ENCODE measurements at places on chromosomes 5 and 9. TPM values are rescaled to one million over a fixed set of nuclear protein-coding genes. Genes with fewer than 3 reads are reported as not detected.

TAS2R1 gene
- total RNA-seq: not detected

TMEM161B gene
- 21.1 TPM for total RNA-seq

REEP2 gene
- 0.94 TPM for total RNA-seq

PSAT1 gene
- total RNA-seq: 9.5 TPM

SLIT3 gene
- not detected for total RNA-seq

S1PR3 gene
- not detected for total RNA-seq

CDX1 gene
- total RNA-seq: not detected

RC3H2 gene
- total RNA-seq: 53.9 TPM

DBH gene
- 0.10 TPM for total RNA-seq

GRCh38 chr9:8033794-8034193, 234.2 kb upstream of the DMAC1 start:
- no peak overlapping the region for H3K27ac ChIP-seq
- no peaks in the 10 kb centered on the region for H3K36me3 ChIP-seq
- H3K4me3 ChIP-seq: no peak overlapping the region
- no peaks in the 10 kb centered on the region for H3K4me1 ChIP-seq
- no peak for DNase-seq

DNA sequence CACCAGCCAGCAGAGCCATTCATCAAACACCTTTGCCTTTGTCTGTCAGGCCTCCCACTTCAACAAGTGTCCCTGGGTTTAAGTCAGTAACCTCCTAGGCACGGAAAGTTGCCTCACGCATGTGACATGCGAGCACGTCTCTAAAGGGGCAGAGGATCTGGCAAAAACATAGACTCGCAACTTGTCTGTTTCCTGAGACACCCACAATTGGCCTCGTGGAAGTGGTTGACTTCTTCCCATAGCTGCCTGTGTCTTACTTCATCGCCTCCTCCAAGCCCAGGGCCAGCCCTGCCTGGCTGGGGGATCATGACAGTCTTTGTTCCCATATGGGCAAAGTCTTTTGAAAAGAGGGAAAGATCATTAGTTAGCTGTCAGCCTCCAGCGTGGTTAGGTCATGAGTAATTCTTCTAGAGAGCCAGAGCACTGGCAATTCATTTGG, 35.5 kb upstream of the GLRX start:
- no peak overlapping the region for H3K4me3 ChIP-seq
- no peaks in the 10 kb centered on the region for H3K27me3 ChIP-seq
- H3K4me1 ChIP-seq: no peaks in the 10 kb centered on the region
- H3K27ac ChIP-seq: no peak overlapping the region

- H3K36me3 ChIP-seq: no peaks in the 10 kb centered on the region
- no peak overlapping the region for H3K27ac ChIP-seq
- H3K27me3 ChIP-seq: no peaks in the 10 kb centered on the region
- no peak overlapping the region for H3K4me3 ChIP-seq
- DNase-seq: no peak
Measured at GRCh38 chr9:89940625-89941024, 335.8 kb downstream of the GADD45G start.

- no peak overlapping the region for H3K4me3 ChIP-seq
- peaks cover 15% of the 10 kb centered on the region for H3K36me3 ChIP-seq
- no peaks in the 10 kb centered on the region for H3K27me3 ChIP-seq
- no peak for DNase-seq
Measured at GRCh38 chr5:56116599-56117141, 116.5 kb downstream of the ANKRD55 start.

DNA sequence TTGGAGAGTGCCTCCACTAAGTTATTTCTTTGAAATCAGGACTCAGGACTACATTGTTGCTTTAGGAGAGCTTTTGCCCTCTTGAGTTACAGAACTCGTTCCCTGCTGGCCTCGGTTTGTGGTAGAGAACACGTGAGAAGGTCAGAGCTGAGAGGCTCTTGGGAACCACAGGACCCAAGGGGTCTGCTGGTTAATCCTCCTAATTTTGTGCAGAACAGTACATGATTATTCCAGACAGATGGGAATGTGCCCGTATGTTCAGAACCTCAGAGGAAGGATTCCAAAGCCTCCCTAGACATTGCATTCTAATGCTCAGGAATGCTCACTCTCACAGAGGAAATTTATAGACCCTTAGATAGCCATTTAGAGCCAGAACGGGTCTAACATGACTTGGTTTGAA, 25.2 kb upstream of the BASP1 start:
- H3K27ac ChIP-seq: no peak overlapping the region
- H3K4me3 ChIP-seq: no peak overlapping the region
- no peaks in the 10 kb centered on the region for H3K4me1 ChIP-seq
- no peaks in the 10 kb centered on the region for H3K27me3 ChIP-seq
- H3K36me3 ChIP-seq: no peaks in the 10 kb centered on the region
- no peak for DNase-seq

DNA sequence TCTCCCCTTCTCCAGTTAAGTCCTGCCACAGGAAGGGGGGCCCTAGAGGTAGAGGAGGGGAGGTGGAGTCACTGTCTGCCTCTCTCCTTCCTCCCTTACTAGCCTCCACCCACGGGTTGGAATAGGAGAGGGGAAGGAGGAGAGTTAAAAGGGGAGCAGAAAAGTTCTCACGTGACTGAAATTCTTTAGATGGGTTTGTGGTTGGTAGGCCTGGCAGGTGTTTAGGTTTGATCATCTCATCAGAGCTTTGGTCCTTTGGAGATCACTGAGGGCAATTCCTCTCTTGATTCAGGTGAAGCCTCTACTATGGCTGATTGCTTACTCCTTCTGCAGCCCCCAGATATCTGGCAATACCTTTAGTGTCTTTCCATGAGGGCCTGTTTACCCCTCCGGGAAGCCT, 24.9 kb upstream of the C5orf63 start:
- no peak overlapping the region for H3K27ac ChIP-seq
- no peak for DNase-seq
- no peaks in the 10 kb centered on the region for H3K36me3 ChIP-seq
- H3K4me1 ChIP-seq: no peaks in the 10 kb centered on the region
- H3K4me3 ChIP-seq: no peak overlapping the region
- H3K27me3 ChIP-seq: no peaks in the 10 kb centered on the region

All from naive thymus-derived CD4-positive, alpha-beta T cell (primary cell).